ENCODE measurements at places on chromosomes 2 and 18.
A peak's percentile ranks its signal among the peaks of the same experiment; 100 is the strongest.

- no peak for DNase-seq
These were observed 36.5 kb upstream of the ARMC9 start for GRCh38 chr2:231161877-231162329.

DNA sequence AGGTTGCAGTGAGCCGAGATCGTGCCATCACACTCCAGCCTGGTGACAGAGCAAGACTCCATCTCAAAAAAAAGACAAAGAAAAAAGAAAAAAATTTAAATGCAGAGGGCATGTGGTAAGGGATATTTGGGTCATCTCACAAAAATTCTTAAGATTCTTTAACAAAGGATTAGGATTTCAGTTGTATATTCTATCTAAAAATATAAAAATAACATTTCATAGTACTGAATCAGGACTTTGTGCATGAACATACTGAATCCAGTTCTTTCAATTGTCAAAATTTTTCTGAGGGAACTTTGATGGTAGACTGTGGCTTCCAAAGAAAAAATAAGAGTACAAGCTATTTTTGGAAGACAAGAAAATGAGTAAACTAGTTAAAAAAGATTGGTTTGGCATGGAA, 6.5 kb upstream of the PPP3R1 start:
- no peak for DNase-seq

DNA sequence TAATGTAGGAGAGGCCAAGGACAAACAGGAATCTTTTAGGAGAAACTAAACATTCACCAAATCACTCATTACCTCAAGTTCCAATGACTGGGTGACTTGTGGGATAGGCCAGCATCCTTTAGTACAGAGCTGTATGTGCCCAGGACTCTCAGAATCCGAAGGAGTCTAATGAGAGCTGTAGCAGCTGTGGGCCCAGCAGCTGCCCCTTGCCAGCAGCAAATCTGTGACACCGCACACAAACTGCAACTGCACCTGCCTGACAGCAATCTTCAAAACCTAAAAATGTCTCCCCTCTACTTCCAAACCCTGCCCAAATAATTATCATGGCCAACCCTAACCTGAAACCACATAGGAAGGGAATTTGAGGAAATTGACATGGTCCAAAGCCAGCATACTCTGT, 44.5 kb upstream of the ACVR2A start:
- no peak for DNase-seq

DNA sequence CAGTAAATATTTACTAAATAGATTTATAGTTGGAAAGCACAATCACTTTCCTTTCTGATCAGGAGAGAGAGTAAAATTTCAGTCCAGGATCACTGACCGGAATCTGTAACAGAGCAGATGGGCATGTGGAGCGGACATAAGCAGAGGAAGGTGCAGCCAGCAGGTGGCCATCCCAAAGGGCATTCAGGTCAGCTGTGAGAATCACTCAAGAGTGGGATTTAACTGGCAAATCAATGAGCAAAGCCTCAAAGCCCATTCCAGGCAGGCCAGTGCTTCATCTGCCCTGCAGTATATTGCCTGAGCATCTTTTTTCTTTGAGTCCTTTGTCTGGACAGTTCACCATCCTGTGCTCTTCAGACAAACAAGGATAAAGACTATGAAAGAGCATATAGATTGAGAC, 166.4 kb upstream of the SLC14A2 start:
- DNase-seq: no peak

- DNase-seq: no peak
These were observed 84.8 kb upstream of the PTPRM start for GRCh38 chr18:7482342-7482741.

GRCh38 chr2:85826990-85827878, 61.6 kb downstream of the ST3GAL5 start:
- DNase-seq: peak; percentile 77

DNA sequence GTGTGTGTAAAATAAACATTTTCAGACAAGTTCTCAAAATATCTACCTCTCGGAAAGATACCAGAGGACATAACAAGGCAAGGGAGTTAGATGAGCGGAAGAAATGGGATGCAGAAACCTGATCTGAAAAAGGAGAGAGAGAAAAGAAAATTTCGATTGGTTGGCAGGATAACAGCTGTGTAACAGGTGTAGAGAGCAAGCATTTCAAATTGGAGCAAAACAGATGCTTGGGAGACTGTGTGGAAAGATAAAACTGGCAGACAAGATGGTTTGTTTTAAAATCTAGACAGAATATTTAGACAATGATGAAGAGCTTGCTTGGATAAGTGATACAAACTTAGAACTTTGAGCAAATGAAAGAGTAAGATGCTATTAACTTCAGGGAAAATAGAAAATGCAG, 20.2 kb downstream of the CHST9 start:
- no peak for DNase-seq

DNA sequence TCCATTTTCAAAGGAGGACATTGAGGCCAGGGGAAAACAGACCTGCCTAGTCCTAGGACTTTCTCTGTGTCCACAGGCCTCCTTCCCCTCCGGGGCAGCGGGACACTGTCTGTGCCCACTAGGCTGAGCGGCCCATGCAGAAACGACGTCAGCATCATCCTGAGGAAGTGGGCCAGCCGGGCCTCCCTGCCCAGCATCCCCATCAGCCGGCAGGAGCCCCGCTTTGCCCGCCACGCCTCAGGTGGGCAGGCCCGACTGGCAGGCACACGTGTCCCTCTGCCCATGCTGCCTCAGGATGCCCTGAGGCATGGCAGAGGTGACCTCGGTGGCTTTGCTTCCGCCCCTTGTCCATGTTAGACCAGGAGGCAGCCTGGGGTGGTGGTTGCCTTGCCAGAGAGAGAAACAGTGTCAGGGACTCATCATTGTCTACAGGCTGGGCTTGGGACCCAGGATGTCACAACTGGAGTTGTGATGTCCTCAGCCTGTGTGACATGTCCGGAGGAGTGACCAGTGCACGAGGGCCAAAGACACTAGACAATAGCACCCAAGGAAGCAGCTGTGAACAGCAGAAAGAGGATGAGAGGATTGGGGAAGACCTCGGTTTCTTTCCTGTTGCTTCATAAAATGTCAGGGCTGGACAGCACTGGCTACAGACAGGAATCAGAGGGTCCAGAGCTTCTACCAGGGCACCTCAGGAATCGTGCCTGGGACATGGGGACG, 36.8 kb downstream of the TOGARAM2 start:
- no peak for DNase-seq

GRCh38 chr2:46717344-46718121, 198.1 kb downstream of the MCFD2 start:
- DNase-seq: no peak

- DNase-seq: peak; percentile 37
These were observed 33.5 kb downstream of the LOXHD1 start for GRCh38 chr18:46623541-46623940.

DNA sequence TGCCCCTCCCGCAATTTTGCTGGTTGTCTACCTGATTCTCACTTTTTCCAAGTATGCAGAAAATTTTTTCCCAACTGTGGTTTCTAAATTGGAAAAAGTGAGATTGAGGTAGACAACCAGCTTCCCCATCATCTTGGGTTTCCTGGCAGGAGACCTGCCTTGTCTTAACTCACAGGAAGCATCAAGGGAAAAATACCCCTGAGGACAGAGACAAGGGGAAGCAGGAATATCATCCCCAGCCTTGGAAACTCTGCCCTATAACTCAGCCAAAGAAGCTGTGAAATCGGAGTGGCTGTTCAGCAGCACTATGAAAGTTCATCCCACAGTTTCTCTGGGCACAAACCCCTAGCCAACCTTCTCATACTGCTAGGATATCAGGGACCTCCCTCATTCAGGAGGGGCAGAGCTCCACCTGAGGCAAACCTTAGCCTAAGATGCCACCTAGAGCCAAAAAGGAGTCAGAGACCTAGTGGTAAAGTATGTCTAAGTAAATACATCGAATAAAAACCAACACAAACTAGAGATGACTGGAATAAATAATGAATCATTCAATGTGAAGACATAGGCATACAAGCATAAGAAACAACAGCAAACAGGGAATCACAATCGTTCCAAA, 68.2 kb downstream of the ZSWIM2 start:
- no peak for DNase-seq

- DNase-seq: peak; percentile 73
These were observed 4.0 kb downstream of the LPIN1 start for GRCh38 chr2:11750422-11750821.

- no peak for DNase-seq
These were observed 52.8 kb downstream of the CLASP1 start for GRCh38 chr2:121596221-121597080.

DNA sequence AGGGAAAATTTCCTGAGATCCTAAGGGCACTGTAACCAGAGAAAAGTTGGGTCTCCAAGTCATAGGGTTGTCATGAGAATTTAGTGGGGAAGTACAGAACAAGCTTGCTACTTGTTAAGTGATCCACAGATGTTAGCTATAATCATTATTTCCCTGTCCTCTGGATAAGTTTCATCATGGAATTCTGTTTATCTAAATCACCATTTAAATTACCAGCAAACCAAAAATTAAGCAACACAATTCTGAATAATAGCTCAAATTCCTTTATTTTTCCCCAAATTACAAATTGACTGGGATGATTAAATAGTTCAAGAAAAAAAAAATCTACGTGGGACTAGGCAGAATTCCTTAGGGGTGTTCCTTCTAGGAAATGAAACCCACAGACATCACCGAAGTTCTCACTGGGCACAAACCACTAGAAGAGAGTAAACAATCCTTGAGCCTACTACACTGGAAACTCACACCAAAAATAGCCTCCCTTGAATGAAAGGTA, 159.5 kb downstream of the COL6A3 start:
- no peak for DNase-seq

DNA sequence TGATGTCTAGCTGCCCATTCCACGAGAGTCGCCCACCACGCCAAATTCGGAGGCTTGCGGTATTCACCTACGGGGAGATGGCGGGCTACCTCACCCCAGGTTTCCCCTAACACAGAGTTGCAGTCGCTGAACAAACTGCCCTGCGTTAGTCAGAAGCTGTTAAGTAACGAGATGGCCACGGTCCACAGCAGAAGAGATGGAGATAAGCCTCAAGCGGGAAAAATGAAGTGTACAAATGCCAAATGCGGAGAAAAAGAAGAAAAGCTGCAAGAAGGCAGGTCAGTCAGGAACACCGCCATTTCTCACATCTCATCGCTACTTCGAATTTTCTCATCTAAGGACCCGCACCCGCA, 425 bp downstream of the ASB3 start:
- no peak for DNase-seq

DNA sequence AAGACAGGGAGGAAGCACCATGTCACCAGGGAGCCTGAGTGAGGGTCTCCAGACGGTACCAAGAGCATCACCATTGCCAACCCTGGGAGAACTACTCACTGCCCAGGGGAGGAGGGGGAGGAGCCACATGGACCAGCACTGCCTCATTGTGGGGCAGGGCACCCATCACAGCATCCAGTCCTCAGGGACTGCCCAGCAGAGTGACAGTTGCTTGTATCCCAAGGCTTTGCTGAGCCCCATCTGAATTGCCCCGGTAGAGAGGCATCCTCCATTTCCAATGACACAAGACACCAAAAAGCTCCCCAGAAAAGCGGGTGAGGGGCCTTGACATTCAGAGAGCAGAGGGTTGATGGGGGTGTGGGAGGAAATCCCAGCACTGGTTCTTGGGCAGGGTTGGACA, 6.8 kb upstream of the CIB4 start:
- no peak for DNase-seq

- DNase-seq: no peak
These were observed 120.0 kb upstream of the TTN start for GRCh38 chr2:178927173-178927572.

GRCh38 chr18:8808001-8808400, 102.6 kb downstream of the MTCL1 start:
- DNase-seq: no peak

- DNase-seq: no peak
These were observed 40.4 kb downstream of the KLHL29 start for GRCh38 chr2:23425338-23425871.

DNA sequence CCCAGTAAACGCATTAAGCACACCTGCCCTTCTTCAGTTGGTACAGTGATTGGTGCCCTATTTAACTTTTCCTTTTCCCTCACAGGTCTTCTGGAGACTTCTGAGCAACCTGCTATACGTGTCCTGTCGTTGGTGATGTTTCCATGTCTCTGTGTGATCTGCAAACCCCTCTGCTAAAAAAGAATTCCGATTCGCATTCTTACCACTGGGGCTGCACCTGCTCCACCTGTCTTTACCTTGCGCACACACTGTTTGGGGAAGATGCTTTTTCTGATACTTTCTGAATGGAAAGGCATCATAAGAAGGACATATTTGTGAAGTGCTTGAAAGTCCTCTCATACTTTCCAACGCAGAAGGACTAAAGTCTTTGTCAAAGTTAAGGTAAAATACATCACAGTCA, 323.9 kb upstream of the SOX11 start:
- no peak for DNase-seq

GRCh38 chr18:47882641-47883040, 47.8 kb downstream of the SMAD2 start:
- no peak for DNase-seq

- DNase-seq: no peak
These were observed 17.6 kb upstream of the COLEC12 start for GRCh38 chr18:518081-518480.

- no peak for DNase-seq
These were observed 20.3 kb downstream of the LIMS1 start for GRCh38 chr2:108554528-108554927.

- no peak for DNase-seq
These were observed 53.5 kb downstream of the RASGRP3 start for GRCh38 chr2:33529771-33530481.

GRCh38 chr2:110770959-110771431, 38.6 kb downstream of the ACOXL start:
- no peak for DNase-seq

DNA sequence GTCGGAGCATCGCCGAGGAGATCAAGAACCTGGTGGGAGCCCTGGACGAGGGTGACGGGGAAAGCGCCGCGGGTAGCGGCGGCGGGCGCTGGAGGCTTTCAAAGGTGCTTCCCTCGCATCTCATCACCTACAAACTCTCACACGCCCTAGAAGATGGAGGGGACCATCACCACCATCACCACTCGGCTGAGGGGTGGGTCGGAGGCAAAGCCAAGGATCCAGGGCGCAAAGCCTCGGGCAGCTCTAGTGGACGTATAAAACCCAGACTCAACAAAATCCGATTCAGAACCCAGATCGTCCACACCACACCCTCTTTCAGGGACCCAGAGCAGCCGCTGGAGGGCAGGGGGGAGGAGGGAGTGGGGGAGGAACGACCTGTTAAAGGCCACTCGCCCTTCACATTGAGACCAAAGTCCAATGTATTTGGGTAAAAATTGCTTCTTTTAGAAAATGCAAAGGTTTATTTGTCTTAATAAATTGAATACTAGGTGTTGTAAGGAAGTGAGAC, 1.5 kb downstream of the SOWAHC start:
- DNase-seq: no peak

- no peak for DNase-seq
These were observed 29.8 kb upstream of the TBR1 start for GRCh38 chr2:161386228-161386824.

- no peak for DNase-seq
These were observed 175.7 kb upstream of the HAAO start for GRCh38 chr2:42967959-42968674.

DNA sequence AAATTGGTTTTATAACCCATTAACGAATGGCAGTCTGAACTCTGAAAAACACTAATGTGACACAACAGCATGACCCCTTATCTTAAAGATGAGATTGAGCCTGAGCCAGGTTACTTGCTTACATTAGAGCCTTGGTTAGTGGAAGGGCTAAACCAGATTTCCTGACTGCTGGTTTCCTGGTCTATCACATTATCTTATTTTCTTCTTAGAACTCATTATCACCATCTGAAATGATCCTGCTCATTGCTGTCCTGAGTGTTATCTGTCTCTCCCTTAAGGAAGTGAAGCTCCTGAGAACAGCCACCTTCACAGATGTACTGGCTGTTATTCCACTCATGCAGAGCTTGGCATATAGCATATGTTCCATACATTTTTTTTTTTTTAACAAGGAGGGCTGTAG, 9.0 kb upstream of the NRP2 start:
- no peak for DNase-seq

- no peak for DNase-seq
These were observed 30.6 kb upstream of the GCC2 start for GRCh38 chr2:108418416-108418815.
